ENCODE measurements at places on chromosomes 2 and 18. TPM values are rescaled to one million over a fixed set of nuclear protein-coding genes. Genes with fewer than 3 reads are reported as not detected.

DNAH6 gene
- total RNA-seq = 0.09 TPM

CHST9 gene
- total RNA-seq = not detected

FTCDNL1 gene
- 0.43 TPM for total RNA-seq

UPP2 gene
- total RNA-seq = not detected

All from HFFc6 (cell line).